ENCODE measurements at places on chromosomes 3 and 15.

GRCh38 chr3:57091521-57092273, 31.2 kb downstream of the SPATA12 start:
- DNase-seq, result no peak

- DNase-seq, result no peak
Observed at GRCh38 chr3:187978433-187979011, 175.4 kb upstream of the LPP start.

DNA sequence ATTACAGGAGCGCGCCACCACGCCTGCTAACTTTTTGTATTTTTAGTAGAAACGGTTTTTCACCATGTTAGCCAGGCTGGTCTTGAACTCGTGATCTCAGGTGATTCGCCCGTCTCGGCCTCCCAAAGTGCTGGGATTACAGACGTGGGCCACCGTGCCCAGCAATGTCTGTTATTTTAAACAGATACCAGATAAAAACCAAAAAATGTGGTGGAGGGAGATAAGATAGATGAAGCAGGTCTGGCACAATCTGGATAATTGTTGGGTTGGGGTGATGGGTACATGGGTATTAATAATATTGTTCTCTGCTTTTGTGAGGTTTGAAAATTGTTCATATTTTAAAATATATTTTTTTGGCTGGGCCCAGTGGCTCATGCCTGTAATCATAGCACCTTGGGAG, 4.7 kb downstream of the RNF111 start:
- no peak for DNase-seq

- no peak for DNase-seq
Observed at GRCh38 chr3:38139191-38139590, 730 bp downstream of the MYD88 start.

DNA sequence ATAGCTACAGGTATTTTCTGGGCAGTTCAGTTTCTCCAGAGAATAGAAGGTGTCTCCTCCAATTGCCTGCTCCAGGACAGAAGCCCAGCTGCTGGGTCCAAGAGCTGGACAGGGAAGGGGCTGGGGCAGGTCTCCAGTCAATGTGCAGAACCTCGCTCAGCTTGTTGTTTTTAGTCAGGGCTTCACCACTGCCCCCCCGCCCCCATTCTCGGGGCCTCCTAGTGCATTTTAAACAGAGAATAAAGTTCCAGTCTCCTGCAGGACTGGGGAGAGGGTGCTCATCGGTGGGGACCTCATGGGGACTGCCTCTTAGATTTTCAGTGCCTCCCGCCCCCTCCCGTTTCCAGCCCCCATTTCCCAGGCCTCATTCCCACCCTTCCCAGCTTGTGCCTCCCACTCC, 216.6 kb downstream of the XXYLT1 start:
- no peak for DNase-seq

GRCh38 chr3:190004656-190005055, 116.0 kb downstream of the P3H2 start:
- no peak for DNase-seq

DNA sequence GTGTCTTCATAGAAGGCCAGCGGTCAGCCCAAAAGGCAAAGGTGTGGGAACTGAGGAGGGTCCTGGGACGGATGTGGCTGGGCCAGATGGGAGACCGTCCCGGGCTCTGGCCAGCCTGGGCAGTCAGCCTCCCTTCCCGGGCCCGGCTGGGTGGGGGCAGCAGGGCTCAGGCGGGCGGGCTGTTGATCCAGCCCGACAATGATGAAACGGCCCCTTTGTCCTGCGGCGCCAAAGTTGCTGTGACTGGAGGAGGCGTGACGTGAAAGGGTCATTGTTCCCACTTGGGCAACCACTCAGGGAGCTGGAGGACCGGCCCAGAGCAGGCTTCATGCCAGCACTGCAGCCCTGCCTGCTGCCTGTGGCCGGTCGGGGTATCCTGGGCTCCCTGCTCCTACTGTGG, 16.5 kb downstream of the DUSP7 start:
- DNase-seq, result no peak

DNA sequence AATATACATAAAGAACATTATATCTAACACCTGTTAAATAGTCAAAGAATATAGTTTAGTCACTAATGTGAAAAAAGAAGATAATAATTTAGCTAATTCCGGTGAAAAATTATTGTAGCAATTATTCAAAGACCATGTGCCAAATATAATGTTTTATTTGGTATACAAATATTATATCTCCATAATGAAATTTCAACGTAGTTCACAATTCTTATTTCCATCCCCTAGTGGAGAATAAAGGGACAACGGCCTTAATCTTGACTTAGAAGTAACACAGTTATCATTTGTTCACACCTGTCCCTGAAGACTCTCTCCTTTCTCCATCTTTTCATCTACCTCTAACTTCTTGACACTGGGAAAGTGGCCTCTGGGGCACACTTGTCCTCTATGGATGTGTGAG, 213.4 kb downstream of the ERC2 start:
- no peak for DNase-seq

DNA sequence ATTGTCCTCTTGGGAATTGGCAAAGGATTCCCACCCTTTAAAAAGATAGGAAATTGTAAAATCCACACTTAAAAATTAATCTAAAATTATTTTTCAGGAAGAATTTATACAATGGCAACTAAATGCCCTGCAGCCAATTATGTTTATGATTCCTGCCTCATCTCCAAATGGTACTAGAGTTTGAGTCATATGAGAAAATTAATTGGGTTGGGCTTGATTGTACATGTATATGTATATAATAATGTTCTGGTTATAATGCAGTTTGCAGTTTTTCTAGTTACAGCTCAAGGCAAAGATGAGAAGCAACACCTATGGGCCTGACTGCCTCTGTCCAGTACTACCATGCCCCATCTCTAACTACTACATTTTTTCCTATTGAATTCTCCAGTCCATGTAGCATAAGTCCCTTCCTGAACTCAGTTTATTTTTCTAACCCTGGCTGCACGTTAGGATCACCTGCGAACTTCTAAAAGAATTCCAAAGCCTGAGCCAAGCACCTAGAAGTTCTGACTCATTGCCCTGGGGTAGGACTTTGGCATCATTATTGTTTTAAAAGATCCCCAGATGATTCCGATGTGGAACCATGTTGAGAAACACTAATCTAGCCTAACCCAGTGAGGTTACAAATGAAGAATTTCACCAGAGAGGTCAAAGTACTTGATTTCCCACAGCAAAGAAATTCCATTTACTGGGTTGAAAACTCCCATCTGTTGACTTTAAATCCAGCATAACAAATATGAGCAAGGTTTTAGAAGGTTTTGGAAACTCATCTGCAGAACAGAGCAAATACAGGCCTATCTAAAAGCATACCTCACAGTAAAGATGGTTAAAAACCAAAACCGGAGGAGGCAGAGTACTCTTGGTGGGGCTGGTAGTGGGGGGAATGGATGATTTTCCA, 19.4 kb downstream of the TGFBR2 start:
- no peak for DNase-seq

DNA sequence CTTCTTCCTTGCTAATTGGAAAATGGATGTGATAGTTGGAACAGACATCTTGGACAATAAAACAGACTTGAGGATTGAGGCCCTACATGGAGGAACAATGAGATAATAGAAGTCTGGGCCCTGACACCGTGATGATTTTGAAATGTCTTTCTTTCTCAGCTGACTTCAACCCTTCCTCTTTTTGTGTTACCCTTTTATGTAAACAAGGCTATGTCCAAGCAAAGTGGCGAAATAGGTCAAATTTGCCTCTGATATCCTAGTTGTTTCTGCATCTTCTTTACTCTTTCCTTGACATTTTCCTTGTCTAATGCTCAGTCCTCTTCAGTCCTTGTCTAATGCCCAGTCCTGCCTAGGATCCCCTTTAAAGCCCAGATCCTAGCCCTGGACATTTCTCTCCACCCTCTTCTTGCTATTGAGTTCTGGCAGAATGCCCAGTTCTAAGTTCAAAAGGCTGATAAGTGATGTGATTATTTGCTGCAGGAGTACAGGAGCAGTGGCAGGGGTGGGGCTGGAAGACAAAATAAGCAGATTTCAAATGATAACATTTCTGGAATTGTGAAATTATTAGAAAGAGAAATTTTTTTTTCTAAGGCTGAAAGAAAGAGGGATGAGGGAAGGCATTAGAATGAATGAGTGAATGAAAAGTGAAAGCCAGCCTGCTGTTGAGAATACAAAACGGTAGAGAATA, 6.5 kb upstream of the VPS8 start:
- DNase-seq, result peak; percentile 49

DNA sequence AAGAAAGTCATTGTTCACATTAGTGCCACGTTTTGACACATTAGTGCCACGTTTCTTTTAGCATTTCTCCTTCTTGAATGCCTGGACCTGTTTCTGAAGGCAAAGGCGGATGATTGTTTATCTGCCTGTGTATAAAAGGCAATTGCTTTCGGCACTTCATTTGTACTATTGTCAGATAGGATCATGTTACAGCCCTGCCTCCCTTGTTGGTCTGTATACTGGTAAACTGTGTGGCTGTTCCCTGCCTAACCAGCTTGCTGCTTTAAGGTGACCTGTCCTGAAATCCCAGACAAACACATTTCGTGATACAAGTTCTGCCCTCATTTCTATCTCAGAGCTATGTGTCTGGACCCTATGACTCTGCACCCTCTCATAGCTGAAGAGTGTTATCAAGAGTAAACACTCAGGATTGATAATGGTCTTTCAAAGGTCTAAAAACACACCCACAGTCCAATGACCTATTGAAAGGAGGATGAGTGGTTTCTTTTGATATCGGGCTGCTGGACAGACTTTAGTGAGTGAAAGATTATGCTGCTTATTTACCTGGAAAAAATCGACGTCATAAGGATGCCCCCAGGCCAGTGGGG, 276.3 kb upstream of the MCTP2 start:
- peak; percentile 57 for DNase-seq

DNA sequence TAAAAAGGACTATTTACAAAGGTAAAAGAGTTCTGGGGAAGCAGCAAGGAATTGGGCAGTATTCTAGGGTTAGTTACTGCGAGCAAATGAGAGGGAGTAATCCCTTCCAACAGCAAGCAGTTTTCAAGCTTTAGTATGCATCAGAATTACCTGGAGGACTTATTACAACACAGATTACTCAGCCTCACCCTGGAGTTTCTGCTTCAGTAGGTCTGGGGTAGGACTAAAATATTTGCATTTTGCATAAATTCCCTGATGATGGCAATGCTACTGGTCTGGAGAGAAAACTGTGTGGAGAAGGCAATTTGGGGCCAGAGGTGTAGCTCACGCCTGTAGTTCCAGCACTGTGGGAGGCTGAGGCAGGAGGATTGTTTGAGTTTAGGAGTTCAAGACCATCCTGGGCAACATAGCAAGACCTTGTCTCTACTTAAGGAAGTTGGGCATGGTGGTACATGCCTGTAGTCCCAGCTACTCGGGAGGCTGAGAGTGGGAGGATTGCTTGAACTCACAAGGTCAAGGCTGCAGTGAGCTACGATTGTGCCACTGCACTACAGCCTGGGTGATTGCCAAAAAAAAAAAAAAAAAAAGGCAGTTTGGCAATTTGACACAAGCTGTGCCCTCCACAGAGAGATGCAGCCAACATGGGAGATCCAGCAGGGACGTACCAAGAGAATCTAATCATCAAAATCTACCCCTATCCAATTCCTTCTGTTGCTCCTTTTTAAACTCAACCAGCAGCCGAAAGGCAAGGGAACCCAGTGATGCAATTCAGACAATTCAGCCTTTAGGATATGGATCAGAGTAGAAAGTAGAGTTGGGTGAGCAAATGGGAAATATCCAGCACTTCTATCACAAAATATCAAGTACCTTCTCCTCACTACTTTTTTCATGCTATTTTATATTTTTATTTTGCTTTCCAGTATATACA, 27.1 kb upstream of the AP4E1 start:
- no peak for DNase-seq

GRCh38 chr15:90231028-90232017, 2.4 kb downstream of the CIB1 start:
- DNase-seq, result no peak

DNA sequence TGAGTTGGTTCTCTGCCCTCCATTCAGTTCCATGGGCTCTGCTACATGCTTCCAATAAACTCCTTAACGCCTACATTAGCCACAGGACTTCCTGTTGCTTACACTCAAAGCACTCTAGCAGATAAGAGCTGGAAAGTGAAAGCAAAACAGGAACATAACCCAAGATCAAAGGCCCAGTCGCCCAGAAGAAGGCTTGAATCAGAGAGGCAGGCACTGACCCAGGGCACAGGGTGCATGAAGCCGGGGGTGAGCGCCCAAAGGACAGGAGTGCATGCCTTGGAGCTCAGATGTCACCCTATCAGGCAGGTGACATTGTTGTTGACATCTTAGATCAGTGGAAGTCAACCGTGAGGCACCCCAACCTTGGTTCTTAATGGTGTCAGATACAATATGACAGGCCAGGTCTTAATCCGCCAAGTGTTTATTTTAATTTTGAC, 235.1 kb downstream of the UACA start:
- no peak for DNase-seq

- DNase-seq, result no peak
Observed at GRCh38 chr3:156024904-156025533, 95.4 kb upstream of the KCNAB1 start.

DNA sequence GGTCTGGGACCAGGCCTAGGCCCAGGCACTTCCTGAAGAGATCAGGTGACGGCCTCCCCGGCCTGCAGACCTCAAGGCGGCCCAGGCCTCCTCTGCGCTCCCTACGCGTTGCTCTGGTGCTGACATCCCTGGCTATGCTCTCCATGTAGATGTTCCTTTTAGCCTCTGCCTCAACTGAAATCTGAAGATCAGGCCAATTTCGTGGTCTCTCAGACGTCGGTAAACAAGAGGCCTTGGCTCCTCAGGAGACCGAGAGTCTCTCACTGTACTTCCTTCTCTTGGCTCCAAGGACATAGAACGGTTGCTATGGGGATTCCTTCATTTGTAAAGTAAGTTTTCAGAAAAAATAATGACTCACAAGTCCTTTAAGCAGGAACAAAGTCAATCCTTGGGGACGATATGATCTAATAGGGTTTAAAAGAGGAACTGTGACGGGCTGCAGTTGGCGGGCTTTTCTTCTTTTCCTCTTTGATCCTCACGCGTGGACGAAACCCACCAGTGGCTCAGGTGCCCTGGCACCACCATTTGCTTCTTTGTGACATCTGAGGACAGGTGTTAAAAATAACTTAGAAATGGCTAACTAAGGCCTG, 55.6 kb upstream of the CGNL1 start:
- no peak for DNase-seq

DNA sequence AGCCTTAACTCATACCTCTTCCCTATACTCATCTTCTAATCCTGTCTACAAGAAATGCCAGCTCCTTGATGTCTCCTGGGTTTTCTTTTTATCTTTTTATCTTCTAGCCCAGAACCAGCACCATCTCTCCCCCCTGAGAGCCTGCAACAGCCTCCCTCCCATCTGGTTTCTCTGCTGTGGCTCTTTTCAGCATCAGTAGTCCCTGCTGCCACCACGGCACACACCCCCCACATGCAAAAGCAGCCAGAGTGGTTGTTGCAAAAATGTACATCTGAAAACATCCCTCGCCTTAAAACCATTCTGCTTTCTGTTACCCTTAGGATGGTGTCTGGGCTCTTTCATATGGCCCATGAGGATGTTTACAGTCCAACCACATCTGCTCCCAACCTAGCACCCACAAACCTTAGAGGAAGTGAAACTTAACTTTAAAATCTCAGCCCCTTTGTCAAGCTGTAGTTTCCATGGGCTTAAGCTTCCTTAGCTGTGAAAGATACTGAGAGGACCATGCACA, 775 bp downstream of the TTC21A start:
- no peak for DNase-seq

- DNase-seq, result no peak
Observed at GRCh38 chr3:14758297-14758696, 60.5 kb upstream of the FGD5 start.

GRCh38 chr3:101091489-101091888, 98.3 kb upstream of the ABI3BP start:
- DNase-seq, result no peak
